ENCODE measurements at places on chromosomes 11 and 22. TPM values are rescaled to one million over a fixed set of nuclear protein-coding genes. Genes with fewer than 3 reads are reported as not detected.

GRCh38 chr11:94866936-94867795, 99.0 kb downstream of the AMOTL1 start:
- H3K36me3 ChIP-seq = peaks cover 5% of the 10 kb centered on the region
- no peaks in the 10 kb centered on the region for H3K4me1 ChIP-seq
- H3K27me3 ChIP-seq = no peaks in the 10 kb centered on the region

DNA sequence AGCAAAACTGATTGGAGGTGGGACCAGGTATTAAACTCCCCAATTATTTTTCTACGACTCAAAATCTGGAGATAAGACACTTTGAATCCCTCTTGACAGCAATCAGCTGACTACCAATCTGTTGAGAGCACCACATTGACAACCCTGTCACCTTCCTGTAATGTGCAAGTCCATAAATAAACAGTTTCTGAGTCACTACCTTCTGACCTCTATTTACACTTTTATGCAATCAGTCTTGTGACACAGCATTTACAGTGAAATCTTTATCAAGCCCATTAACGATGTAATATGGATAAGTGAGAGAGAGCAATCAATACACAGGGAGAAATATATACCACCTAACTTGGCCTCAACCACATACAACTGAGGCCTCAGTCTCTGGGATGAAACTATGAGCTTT, 283.7 kb upstream of the ANO5 start:
- no peaks in the 10 kb centered on the region for H3K36me3 ChIP-seq
- DNase-seq = no peak
- H3K27me3 ChIP-seq = no peaks in the 10 kb centered on the region
- H3K27ac ChIP-seq = no peak overlapping the region
- H3K4me1 ChIP-seq = peaks cover 9% of the 10 kb centered on the region
- H3K4me3 ChIP-seq = no peak overlapping the region

GRCh38 chr22:29219881-29220670, 14.4 kb downstream of the EMID1 start:
- no peaks in the 10 kb centered on the region for H3K27me3 ChIP-seq
- H3K4me1 ChIP-seq = peaks cover 2% of the 10 kb centered on the region
- H3K27ac ChIP-seq = no peak overlapping the region
- no peak overlapping the region for H3K4me3 ChIP-seq
- DNase-seq = no peak
- no peaks in the 10 kb centered on the region for H3K36me3 ChIP-seq

- no peak overlapping the region for H3K4me3 ChIP-seq
- H3K36me3 ChIP-seq = no peaks in the 10 kb centered on the region
- H3K4me1 ChIP-seq = no peaks in the 10 kb centered on the region
- H3K27me3 ChIP-seq = no peaks in the 10 kb centered on the region
These were observed 724.5 kb upstream of the CNTN5 start for GRCh38 chr11:98296091-98296880.

DNA sequence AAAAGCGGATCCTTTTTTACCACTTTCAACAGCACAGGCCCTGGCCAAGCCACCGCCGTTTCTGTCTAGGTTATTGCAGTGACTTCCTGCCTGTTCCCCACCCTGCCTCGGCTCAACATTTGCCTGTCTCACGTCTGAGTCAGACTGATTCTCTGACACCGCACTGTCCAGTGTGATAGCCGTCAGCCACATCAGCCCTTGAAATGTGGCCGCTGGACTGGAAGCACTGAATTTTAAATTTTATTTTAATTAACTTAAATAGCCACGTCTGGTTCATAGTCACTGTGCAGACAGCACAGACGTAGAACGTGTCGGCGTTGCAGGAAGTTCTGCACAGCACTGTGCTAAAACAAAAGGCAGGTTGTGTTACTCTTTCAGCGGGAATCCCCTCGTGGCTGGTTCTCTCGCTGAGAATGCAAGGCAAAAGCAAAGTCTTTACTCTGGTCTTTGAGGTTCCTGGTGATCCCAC, 56.3 kb upstream of the ADSL start:
- H3K4me1 ChIP-seq = no peaks in the 10 kb centered on the region
- peaks cover 48% of the 10 kb centered on the region for H3K36me3 ChIP-seq
- H3K4me3 ChIP-seq = no peak overlapping the region
- H3K27ac ChIP-seq = no peak overlapping the region
- DNase-seq = no peak
- no peaks in the 10 kb centered on the region for H3K27me3 ChIP-seq

DNA sequence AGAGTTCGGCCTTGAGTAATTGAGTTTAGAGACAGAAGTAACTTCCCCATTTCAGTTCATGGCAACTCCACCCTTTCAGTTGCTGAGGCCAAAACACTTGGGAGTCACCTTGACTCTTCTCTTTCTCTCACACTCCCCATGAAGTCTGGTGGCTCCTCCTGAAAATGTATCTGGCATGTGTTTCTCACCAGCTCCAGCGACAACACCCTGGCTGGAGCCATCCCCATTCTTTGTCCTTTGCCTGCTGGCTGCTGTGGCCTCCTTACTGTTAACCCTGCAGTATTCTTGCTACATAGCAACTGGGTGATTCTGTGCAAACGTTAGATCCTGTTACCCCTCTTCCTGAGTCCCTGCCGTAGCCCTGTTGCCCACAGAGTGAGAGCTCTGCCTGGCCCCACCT, 23.8 kb downstream of the SLC6A5 start:
- DNase-seq = no peak
- no peaks in the 10 kb centered on the region for H3K27me3 ChIP-seq
- H3K4me3 ChIP-seq = no peak overlapping the region
- H3K4me1 ChIP-seq = no peaks in the 10 kb centered on the region
- H3K27ac ChIP-seq = no peak overlapping the region
- no peaks in the 10 kb centered on the region for H3K36me3 ChIP-seq

DNA sequence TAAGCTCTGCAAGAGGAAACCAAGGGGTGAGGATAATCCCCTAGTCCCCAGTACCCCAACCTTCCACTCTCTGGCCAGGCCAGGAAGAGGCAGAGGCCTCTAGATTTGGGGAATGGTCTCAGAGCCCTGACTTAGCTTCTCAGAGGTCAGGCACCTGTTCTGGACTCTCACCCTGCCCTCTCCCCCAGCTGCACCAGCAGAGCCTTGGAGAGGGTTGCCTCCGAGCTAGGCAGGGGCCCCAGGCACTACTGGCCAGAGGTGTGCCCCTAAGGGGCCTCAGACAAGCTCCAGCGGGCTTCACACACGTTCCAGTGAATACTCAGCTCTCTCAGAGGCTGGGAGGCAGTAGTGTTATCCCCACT, 8.0 kb downstream of the FREY1 start:
- no peak overlapping the region for H3K27ac ChIP-seq
- no peaks in the 10 kb centered on the region for H3K36me3 ChIP-seq
- no peak for DNase-seq
- no peak overlapping the region for H3K4me3 ChIP-seq
- no peaks in the 10 kb centered on the region for H3K27me3 ChIP-seq

GRCh38 chr11:116731097-116731761, 41.6 kb downstream of the BUD13 start:
- H3K27me3 ChIP-seq = no peaks in the 10 kb centered on the region
- peak; percentile 75 for DNase-seq
- H3K4me3 ChIP-seq = no peak overlapping the region
- no peak overlapping the region for H3K27ac ChIP-seq

- H3K36me3 ChIP-seq = no peaks in the 10 kb centered on the region
- peaks cover 18% of the 10 kb centered on the region for H3K4me1 ChIP-seq
- no peaks in the 10 kb centered on the region for H3K27me3 ChIP-seq
- no peak for DNase-seq
- no peak overlapping the region for H3K4me3 ChIP-seq
These were observed 47.1 kb downstream of the ZNRF3 start for GRCh38 chr22:28930357-28931007.

- H3K36me3 ChIP-seq = no peaks in the 10 kb centered on the region
- no peak overlapping the region for H3K27ac ChIP-seq
- H3K27me3 ChIP-seq = no peaks in the 10 kb centered on the region
- no peak for DNase-seq
These were observed 78.1 kb downstream of the KIAA1671 start for GRCh38 chr22:25030636-25031035.

GRCh38 chr11:128480066-128480465, 107.3 kb downstream of the ETS1 start:
- no peak overlapping the region for H3K4me3 ChIP-seq
- H3K27me3 ChIP-seq = no peaks in the 10 kb centered on the region
- no peak for DNase-seq
- H3K36me3 ChIP-seq = no peaks in the 10 kb centered on the region
- H3K4me1 ChIP-seq = peaks cover 74% of the 10 kb centered on the region

DNA sequence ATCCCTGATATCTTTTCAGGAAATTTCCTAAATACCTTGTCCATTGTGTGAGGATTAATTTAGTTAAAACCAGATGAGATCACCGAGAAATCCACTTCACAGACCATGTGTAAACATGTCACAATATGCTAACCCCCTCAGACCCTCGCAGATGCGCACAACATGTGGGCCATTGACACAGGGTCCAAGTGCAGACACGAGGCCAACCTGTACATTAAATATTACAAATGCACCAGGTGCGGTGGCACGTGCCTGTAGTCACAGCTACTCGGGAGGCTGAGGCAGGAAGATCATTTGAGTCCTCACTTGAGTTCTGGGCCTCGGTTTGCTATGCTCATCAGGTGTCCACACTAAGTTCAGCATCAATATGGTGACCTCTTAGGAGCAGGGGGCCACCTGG, 9.9 kb upstream of the TMPRSS4 start:
- no peak overlapping the region for H3K4me3 ChIP-seq
- H3K36me3 ChIP-seq = no peaks in the 10 kb centered on the region
- no peak for DNase-seq
- no peak overlapping the region for H3K27ac ChIP-seq
- no peaks in the 10 kb centered on the region for H3K4me1 ChIP-seq

- H3K4me3 ChIP-seq = no peak overlapping the region
- peak overlapping the region; percentile 54 for H3K27ac ChIP-seq
- no peaks in the 10 kb centered on the region for H3K36me3 ChIP-seq
These were observed 33.3 kb downstream of the MICAL2 start for GRCh38 chr11:12143461-12144258.

GRCh38 chr11:122711831-122712381, 56.4 kb downstream of the UBASH3B start:
- DNase-seq = no peak
- H3K4me3 ChIP-seq = no peak overlapping the region
- no peak overlapping the region for H3K27ac ChIP-seq
- no peaks in the 10 kb centered on the region for H3K36me3 ChIP-seq
- no peaks in the 10 kb centered on the region for H3K4me1 ChIP-seq

- no peak overlapping the region for H3K4me3 ChIP-seq
- no peaks in the 10 kb centered on the region for H3K36me3 ChIP-seq
- DNase-seq = no peak
- H3K27me3 ChIP-seq = no peaks in the 10 kb centered on the region
These were observed 15.3 kb downstream of the MICAL2 start for GRCh38 chr11:12125609-12126149.

DCPS gene
- total RNA-seq = 23.1 TPM

TEX54 gene
- total RNA-seq = not detected

GLYATL2 gene
- total RNA-seq = not detected

FAM83F gene
- total RNA-seq = not detected

TAF10 gene
- total RNA-seq = 49.8 TPM

TLCD5 gene
- 0.63 TPM for total RNA-seq

B4GALNT4 gene
- total RNA-seq = not detected

KDM2A gene
- 34.8 TPM for total RNA-seq

UBQLN3 gene
- total RNA-seq = not detected

FGF3 gene
- not detected for total RNA-seq

MS4A15 gene
- total RNA-seq = not detected

HORMAD2 gene
- not detected for total RNA-seq

GLB1L2 gene
- 0.33 TPM for total RNA-seq

TSSK2 gene
- 0.33 TPM for total RNA-seq

FAT3 gene
- total RNA-seq = 0.53 TPM

TYR gene
- not detected for total RNA-seq

CLNS1A gene
- total RNA-seq = 47.0 TPM

MN1 gene
- 40.0 TPM for total RNA-seq

PISD gene
- 15.3 TPM for total RNA-seq

Data from gastrocnemius medialis (tissue), 4 donors.